ENCODE measurements at places on chromosomes 3 and 15.

GRCh38 chr15:43895586-43895985, 68.8 kb downstream of the WDR76 start:
- no peak for DNase-seq

- no peak for DNase-seq
These were observed 477.6 kb downstream of the ZNF385D start for GRCh38 chr3:21273259-21274025.

GRCh38 chr15:32682569-32682968, 35.2 kb upstream of the GREM1 start:
- no peak for DNase-seq

- no peak for DNase-seq
These were observed 49.8 kb downstream of the PPCDC start for GRCh38 chr15:75073197-75073596.

- no peak for DNase-seq
These were observed 143.9 kb upstream of the UMPS start for GRCh38 chr3:124586126-124587052.

- DNase-seq, result no peak
These were observed 47.4 kb upstream of the SEC22A start for GRCh38 chr3:123154020-123154985.

DNA sequence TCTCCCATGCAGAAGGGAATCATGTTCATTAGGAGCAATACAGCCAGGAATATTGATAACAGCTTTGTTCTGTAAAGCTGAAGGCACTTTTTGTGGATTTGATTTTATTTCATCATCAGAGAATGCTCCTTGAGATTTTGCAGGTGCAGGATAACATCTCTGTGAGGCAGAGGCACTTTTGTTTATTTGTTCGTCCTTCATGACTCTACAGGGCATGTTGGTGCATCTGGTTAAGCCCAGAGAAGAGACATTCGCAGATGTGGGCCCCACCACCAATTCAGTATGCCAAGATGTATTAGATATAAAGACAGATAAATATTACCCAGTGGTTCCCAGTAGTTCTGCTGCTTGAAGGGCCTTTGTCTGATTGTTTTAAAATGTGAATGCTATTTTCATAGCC, 368.1 kb upstream of the SEMA6D start:
- DNase-seq, result no peak

- no peak for DNase-seq
These were observed 5.2 kb downstream of the WDR5B start for GRCh38 chr3:122410639-122411038.

DNA sequence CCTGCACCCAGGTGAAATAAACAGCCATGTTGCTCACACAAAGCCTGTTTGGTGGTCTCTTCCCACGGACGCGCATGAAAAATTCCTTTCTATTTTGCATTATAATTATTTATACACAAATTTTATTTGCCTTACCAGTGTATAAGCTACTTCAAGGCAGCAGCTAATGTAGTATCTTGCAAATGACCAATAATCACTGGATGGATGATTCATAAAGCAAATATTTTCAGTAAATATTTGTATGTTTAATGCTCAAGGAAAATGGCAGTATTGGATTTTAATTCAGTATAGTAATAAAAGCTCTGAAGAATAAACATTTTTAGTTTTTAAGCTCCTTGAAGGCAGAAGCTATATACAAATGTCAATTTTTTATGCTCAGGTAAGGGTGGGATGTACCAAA, 158.7 kb upstream of the NANOGP8 start:
- DNase-seq, result no peak

- DNase-seq, result no peak
These were observed 71.3 kb downstream of the NUP210 start for GRCh38 chr3:13348661-13349396.

DNA sequence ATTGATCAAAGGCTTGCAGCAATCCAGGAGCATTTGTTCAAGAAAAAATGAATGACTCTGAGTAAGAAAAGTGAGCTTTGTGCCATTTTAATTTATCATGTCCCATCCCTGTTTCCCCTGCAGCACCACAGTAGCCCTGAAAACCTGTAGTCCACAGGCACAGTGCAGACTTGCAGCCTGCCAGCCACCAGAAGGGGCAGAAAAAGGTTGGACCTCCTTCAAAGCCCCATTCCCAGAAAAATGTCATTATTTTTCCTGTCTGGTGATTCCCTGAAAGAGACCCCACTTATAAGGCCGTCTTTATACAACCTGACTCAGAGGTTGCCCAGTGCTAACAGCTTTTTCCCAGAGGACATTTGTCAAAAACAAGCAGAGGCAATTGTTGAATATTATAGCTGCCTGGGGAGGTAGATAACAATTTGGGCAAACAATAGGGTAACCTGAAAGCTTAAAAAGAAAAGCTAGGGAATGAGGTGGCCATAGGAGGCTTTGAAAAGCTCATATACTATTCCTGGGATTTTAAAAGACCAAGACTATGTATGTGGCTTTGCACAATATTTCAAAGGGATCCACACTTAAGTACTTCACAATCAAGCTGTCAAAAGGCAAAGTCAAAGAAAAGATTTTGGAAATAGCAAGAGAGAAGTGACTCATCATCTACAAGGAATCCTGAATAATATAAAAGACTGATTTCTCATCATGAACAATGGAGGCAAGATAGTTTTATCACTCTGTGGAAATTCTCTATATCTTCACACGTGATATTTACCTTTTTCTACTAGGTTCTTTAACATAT, 136.8 kb upstream of the PLXNA1 start:
- no peak for DNase-seq

GRCh38 chr3:56314842-56315241, 153.4 kb downstream of the ERC2 start:
- no peak for DNase-seq

DNA sequence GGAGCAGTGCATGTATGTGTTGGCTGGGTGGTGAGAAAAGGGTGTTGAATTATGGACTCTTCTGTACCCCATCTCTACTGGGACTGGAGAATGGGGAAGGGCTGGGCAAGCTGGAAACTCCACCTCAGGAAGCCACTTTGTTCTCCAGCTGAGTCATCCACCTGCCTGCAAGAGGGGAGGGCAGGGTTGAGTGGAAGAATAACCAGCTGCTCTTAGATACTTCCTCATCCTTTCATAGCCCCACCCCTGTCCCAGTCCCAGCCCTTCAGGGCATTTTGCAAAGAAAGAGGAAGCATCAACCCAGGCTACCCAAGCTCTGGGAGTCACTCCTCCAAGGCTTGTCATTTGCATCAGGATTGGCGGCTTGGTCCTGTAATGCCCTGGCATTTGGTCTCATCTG, 33.1 kb downstream of the RAB11A start:
- peak; percentile 57 for DNase-seq

- DNase-seq, result no peak
These were observed 392.2 kb upstream of the ROBO1 start for GRCh38 chr3:80159990-80160506.

DNA sequence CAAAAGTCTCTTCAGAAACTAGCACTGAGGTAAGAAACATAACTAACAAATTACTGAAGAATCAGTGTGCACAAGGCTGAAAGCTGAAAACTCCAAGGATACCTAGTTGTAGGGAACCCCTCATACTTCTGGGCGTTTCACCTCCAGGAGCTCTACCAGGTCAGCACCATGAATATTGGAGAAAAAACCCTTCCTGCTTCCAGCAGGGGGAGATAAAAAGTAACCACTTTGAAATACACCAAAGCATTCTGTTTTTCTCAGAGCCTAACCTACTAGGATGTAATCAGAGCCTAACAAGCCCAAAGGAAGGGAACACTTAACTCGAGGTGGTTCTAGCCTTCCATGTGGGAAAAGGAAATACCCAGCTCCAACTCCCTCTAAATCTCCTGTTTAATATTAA, 175.8 kb upstream of the MME start:
- no peak for DNase-seq

DNA sequence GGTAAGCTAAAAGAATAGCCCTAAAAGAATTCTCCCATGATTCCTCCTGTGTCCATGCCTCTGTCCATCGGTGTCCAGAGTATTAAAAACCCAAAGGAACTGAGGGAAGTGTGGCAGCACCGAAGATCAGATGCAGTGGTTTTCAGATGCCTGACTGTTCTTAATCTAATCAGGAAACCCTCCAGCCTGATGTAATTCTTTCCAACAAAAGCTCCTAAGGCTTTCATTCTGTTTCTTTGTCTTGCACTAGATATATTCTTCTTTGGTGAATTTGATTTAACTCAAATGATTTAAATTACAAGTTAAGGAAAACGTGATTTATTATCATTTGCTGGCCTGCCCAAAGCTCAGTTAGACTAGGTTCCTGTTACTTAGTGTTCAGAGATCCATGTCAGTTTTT, 71.2 kb downstream of the ARHGAP31 start:
- DNase-seq, result no peak

DNA sequence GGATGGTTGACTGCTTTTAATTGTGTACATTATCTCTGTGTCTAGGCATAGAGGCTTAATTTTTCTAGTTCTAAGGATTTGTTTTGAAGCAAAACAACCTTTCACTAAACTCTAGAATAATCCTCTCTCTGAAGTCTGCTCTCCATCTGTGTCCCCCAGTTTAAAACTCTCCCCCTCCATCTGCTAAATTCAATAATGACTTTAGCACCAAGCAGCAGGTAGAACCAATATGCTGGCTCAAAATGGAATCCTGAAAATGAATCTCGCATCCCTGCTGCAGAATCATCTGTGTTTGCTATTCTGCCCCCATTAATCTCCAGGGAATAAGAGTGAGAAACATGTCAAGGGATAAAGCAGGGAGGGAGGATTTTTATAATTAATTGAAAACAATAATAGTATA, 111.8 kb downstream of the TUSC7 start:
- no peak for DNase-seq

- DNase-seq, result no peak
These were observed 10.5 kb downstream of the ABI3BP start for GRCh38 chr3:100982710-100983109.

GRCh38 chr3:172201136-172201869, 161.9 kb downstream of the FNDC3B start:
- no peak for DNase-seq

- DNase-seq, result no peak
These were observed 32.4 kb upstream of the SMAD3 start for GRCh38 chr15:67033012-67033411.

DNA sequence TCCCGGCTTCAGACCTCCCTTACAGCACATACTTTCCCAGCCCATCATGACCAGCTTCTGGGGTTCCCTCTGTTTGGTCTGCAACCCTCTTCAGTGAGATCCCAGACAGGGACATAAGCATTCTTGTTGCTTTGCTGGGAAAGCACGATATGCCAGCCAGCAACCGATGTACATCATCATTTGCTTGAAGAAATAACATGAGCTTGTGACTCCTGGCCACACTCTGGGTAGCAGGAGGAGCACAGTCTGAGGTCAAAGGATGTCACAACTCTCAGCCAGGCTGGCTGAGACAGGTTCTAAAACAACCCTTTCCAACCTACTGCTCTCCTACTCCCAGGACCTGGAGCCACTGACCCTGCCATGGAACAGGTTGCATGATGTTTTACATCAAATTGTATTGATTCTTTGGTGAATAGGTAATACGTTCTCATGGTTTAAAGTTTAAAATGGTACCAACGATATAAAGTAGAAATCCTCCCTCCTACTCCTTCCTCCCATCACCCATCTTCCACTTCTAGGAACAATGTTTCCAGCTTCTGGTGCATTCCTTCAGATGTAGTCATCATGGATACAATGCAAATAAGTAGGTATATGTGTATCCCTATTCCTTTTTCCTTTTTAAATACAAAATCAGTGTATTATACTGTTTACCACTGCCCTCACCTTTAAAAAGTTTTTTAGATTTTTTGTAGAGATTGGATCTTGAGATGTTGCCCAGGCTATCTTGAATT, 190.3 kb downstream of the OPA1 start:
- DNase-seq, result no peak

DNA sequence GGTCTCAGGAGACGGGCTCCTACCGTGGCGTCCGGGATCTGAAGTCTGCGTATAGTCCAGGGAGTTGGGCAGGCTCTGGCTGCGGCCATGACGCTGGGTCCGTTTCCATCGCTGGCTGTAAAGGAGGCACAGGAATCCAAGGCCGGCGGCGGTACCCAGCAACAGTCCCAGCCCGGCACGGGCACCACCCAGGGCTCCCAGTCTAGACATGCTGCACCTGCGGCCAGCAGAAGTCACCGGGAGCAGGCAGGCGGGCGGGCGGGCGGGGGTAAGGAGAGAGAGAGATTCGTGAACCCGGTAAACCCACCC, 526 bp downstream of the RMDN3 start:
- no peak for DNase-seq

DNA sequence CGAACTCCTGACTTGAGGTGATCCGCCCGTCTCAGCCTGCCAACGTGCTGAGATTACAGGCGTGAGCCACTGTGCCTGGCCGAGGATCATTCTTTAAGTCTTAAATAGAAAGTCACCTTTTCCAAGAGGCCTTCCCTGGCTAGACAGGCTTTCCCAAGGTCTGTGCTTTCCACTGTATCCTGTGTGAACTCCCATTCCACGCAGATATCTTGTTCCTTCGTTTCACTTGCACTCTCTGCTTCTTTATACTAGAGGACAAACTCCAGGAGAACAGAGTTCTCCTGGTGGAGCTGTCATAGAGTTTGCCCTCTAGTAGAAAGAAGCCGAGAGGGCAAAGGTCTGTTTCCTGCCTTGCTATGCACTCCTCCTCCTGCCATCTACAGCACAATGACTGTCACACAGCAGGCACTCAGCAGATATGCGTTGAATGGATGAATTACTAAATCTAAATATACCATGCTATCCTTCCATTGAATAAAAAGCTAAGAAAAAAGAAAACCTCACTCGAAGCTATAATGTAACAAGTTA, 211.2 kb downstream of the FOXP1 start:
- DNase-seq, result no peak

GRCh38 chr3:100338911-100339310, 4.4 kb downstream of the NIT2 start:
- no peak for DNase-seq

- DNase-seq, result no peak
These were observed 85.1 kb upstream of the OCA2 start for GRCh38 chr15:28184166-28184565.

DNA sequence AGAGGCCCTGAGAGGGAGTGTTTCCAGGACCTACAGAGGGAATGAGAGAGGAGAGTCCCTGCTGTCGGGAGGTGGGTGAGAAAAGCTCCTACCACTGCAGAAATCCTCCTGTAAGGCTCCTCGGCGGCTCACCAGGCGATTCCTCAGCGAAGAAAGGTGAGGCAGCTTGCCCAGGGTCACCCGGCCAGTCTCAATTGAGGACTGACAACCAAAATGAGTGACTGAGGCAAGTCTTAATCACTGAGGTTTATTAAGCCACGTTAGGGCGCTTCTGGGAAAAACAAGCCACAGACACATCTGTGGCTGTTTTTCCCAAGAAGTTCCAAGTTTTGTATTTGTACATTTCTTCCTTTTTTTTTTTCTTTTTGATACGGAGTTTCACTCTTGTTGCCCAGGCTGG, 48.5 kb downstream of the ZDHHC19 start:
- no peak for DNase-seq

- DNase-seq, result no peak
These were observed 6.3 kb upstream of the HEXA start for GRCh38 chr15:72382146-72382545.

DNA sequence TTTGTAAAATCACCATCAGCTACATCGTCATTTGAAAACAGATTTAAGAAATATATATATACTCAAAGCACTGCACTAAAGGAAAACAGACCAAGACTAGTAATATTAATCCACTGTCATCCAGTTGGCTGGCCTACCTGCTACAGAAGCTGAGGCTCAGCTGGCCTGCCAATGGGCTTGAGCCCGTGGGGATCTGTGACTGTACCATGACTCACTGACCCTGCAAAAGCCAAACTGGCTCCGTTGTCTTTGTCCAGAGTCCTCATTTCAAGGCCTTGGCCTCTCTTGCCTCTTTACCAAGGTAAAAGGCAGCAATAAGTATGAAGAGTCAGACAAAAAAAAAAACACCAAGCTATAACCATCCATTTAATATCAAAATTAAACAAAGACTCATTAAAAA, 463.5 kb upstream of the RASGRP1 start:
- DNase-seq, result no peak

GRCh38 chr3:141450727-141451375, 36.0 kb upstream of the RASA2 start:
- DNase-seq, result no peak

All from stimulated activated naive B cell treated with anti-CD40 and anti-IgM and Interleukin-4, amounts not matched to agents 10 μg/mL and 1 μg/mL and 100 μg/mL, for 72 hours (primary cell).